ENCODE measurements at places on chromosomes 7 and 10.

DNA sequence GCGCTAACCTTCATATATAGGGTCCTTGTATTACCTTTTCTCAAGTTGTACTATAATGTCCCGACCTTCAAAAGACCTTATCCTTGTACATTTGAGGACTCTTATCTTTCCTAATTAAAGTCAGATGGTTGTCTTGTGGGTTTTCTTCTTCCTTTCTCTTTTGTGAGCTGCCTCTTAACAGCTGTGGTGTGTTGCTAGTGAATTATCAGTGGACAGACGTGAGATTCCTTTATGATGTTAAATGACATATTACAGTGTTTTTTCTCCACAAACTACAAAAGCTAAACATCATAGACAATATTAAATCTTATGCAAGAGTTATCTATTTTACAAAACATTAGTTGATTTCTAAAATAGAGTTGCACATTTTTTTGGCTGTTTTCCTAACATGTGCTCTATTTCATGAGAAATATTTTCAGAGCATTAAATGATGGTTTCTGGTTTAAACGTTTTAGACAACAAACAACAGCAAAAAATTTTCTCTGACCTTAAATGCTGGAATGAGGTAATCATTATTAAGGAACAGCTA is 272.2 kb upstream of the NPVF start:
- no peak for DNase-seq

DNA sequence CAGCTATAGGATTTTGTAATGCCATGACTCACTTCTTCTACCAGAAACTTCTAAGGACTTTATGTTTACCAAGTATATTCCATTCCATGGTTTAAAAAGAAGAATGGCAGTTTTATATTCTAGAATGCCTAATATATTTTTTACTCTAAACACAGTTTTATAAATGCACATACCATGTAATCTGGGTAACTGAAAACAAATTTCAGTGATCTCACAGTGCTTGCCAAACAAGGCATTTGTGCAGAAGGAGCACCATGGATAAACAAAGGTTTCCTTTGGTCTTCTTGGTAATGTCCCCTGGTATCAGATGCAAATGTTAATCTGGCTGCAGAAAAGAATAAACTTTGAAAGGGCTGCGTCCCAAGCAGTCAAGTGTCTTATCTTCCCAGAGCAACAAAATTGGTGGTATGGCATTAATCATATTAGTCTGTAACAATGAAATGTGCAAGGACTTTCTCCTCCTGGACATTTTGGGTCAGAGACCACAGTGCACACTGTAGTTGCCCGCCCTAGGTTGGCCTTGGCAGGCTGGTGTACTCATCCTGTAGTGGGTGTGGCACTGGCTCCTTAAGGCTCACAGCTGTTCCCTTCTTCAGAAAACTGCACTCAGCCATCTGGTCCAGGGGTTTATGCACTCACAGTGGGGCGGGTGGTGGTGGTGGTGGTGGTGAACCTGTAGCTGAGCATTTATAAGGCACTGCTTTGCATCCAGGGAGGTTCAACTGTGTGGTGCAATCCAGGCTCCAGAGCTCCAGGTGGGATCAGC is 56.7 kb downstream of the LAMB4 start:
- DNase-seq = no peak

GRCh38 chr10:71213127-71213621 is 804 bp downstream of the UNC5B start:
- DNase-seq = no peak

GRCh38 chr10:63798599-63799498 is 277.6 kb downstream of the REEP3 start:
- DNase-seq = no peak

GRCh38 chr7:698515-699475 is 27.7 kb upstream of the DNAAF5 start:
- no peak for DNase-seq

- DNase-seq = no peak
These were observed 25.0 kb downstream of the VTI1A start for GRCh38 chr10:112471878-112472487.

- DNase-seq = no peak
These were observed 59.7 kb upstream of the CDK14 start for GRCh38 chr7:90536449-90536848.

- no peak for DNase-seq
These were observed 39.9 kb downstream of the UNC5B start for GRCh38 chr10:71252220-71252619.

- no peak for DNase-seq
These were observed 95.4 kb downstream of the FAM53B start for GRCh38 chr10:124648738-124649137.

GRCh38 chr7:106744563-106745091 is 83.7 kb upstream of the CCDC71L start:
- DNase-seq = no peak

- no peak for DNase-seq
These were observed 310.2 kb upstream of the LRRN3 start for GRCh38 chr7:110780712-110781111.

DNA sequence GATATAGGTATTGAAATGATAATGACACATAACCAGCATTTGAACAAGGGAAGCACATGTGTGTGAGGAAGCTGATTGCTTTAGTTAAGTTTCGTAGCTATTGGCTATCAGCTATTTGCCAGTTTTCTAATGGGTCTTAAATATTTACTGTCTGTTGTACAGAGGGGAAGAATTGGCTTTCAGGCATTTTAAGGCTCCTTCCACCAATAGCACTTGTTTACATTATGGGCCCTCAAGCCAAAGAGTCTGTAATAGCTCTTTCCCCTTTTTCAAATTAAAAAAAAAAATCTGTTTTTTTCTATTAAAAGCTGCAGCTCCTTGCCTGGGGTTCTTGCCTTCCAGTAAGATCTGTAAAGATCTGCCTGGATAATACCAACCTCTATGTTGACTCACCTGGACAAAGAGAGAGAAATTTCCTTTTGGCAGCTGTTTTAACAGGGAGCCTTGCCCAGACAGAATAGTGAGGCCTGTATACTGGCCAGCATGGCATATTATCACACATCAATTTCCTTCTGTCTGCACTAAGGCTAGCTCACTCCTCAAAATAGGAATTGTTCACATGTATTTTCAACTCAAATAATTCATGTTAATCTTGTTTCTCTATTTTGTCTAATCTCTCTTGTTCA is 104.7 kb upstream of the LRGUK start:
- no peak for DNase-seq

- no peak for DNase-seq
These were observed 67.1 kb upstream of the AGBL3 start for GRCh38 chr7:134919240-134919641.

- DNase-seq = no peak
These were observed 305.7 kb downstream of the FZD1 start for GRCh38 chr7:91569728-91570457.

DNA sequence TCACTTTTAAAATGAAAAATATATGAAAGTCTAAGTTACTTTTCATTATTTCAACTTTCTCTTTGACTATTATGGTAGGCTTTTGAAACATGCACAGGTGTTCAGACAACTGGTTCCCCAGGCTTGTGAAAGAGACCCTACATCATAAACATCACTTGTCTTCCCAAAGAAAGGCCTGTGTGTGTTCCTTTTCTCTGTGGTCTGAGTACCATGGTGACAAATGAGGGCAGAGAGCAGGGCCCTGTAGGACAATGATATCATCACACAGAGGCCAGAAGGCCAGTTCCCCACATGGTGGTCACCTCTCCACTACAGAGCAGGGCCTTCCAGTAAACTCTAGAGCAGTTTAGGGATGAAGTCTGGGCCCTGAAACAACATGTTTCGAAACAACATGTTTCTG is 288.8 kb downstream of the USP6NL start:
- DNase-seq = no peak

DNA sequence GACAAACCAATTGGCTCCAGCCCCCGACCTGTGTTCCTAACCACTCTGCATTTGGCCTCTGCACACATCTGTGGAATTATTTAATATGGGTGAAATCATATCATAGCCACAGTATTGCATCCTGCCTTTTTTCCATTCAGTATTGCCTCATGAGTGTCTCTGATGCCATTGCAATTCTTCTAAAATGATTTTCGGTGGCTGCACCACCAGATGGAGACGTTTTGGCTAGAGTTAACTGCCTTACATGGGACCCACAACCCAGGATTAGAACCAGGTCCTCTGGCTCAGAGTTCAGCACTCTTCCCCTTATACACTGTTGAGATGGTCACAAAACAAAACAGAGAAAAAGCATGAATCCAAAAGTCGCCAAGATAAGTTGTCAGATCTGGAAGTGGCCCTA is 180.8 kb downstream of the EMX2 start:
- DNase-seq = no peak

DNA sequence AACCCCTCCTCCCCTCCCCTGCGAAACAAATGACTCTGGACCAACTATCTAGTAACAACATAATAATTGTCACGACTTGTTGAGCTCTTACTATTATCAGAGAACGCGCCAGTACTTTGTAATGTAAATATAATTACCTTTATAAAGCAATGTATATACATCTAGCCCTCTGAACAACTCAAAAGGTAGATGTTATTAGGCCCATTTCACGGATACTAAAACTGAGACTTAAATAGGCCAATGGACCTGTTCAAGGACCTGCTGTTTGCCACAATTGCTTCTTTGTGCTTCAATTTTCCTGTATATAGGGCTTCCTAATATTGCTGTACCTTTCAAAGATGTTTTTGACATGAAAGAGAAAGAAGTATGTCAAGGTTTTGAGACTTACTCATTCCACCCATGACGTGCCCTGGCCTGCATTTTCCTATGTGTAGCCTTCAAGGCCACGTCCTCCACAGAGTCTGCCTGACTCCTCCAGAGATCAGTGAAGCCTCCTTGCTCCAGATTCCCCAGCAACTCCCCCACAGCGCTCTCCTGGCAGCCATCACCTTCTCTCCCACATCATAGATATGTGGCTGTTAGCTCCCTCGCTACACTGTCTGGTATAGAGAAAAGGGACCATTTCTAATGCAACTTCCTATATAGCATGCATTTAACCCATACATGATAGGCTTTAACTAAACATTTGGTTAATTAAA is 156.6 kb downstream of the SKIDA1 start:
- no peak for DNase-seq

DNA sequence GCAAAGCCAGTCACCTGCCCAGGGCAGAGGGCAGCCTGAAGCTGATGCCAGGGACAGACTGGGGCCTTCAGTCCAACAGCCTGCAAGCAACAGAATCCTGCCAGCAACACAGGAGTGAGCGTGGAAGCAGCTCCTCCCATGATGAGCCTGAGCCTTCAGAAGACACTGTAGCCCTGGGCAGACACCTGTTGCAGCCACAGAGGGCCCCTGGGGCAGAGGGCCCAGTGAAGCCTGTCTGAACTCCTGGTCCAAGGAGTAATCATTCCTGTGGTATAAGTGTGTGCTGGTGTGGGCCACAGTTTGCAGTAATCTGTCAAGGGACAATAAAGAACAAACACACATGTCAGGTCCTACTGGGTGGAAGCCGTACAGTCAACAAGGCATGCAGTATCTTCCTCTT is 2.9 kb upstream of the PFKP start:
- DNase-seq = no peak

GRCh38 chr7:42414941-42415505 is 178.0 kb upstream of the GLI3 start:
- DNase-seq = no peak

- no peak for DNase-seq
These were observed 26.2 kb downstream of the VSTM4 start for GRCh38 chr10:49089152-49089551.

GRCh38 chr7:158611541-158611940 is 23.9 kb upstream of the PTPRN2 start:
- no peak for DNase-seq

- no peak for DNase-seq
These were observed 131.9 kb upstream of the PCGF5 start for GRCh38 chr10:91088300-91089140.

DNA sequence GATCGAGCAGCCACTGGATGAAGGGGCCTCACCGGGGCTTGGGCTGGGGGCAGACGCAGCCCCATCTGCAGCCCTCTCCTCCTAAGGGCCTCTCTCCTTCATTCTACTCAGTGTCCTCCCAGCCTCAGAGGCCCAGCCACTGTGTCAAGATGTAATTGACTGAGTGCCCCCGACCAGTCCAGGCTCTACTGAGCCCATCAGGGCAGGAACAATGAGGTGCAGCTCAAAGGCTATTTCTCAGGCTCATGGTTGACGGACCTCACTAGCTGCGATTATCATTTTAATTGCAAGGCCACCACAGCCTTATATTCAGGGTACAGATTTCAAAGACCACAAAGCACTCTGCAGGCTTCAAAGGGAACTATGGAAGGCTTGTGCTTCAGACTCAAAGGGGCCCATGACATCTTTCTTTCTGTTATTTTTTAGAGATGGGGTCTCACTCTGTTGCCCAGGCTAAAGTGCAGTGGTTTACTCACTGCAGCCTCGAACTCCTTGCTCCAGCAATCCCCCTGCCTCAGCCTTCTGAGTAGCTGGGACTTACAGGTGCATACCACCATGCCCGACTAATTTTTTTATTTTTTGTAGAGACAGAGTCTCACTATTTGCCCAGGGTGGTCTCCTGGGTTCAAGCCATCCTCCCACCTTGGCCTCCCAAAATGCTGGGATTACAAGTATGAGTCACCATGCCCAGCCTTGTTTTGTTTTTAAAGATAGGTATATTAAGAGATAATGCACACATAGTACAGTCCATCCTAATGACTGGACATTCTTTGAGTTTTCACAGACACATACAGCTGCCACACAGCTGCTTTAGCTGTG is 23.7 kb downstream of the SLC29A3 start:
- DNase-seq = no peak

GRCh38 chr7:38283107-38283506 is 9.7 kb upstream of the TARP start:
- no peak for DNase-seq

DNA sequence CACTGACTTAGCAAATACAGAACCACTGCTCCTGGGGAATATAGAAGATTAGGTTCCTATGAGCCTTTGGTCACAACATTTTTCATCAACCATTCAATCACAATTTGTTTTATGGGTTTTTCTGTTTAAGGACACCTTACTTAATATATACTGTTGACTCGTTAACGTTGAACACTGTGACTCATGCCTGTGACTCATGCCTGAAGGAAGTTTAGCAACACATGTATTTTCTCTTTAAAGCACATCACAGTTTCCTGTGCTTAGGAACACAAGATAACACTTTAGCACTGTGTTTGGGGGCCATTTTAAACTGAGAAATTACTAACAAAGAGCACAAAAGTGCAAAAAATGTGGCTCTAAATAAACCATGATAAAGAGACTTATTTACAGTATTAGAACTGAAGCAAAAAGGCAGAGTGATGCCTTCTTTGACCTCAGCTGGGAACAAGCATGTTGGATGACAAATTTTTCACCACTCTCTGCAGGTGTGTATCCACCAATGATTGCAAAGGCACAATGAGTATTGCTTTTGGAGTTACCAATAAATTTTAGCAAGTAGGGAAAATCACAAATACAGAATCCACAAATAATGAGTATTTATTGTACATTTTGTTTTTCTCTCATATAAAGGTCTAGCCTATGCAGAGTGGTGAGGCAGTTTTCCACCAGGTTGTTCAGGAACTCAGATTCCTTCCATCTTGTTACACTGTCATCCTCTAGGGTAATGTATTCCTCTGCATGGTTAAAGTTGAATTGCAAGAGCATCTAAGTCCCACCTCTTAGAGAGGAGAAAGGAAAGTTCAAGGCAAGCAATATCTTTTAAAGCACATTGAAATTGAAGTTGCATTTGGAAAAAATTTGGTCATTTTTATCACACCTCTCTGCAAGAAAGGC is 7.3 kb downstream of the FGFBP3 start:
- DNase-seq = no peak

Data from stimulated activated CD4-positive, alpha-beta T cell treated with anti-CD3 and anti-CD28 coated beads, Interleukin-1b, Interleukin-23, amount 100 ng/mL, for 1 hour (primary cell).